ENCODE measurements at places on chromosomes 2 and 18.

GRCh38 chr18:36299015-36299414 lies 1.5 kb downstream of the FHOD3 start:
- no peak for DNase-seq

GRCh38 chr18:486929-487740 lies 13.4 kb downstream of the COLEC12 start:
- no peak for DNase-seq

GRCh38 chr2:20966061-20966595 lies 77.7 kb downstream of the APOB start:
- DNase-seq, result no peak

GRCh38 chr2:42961385-42961811 lies 169.0 kb upstream of the HAAO start:
- peak; percentile 91 for DNase-seq

DNA sequence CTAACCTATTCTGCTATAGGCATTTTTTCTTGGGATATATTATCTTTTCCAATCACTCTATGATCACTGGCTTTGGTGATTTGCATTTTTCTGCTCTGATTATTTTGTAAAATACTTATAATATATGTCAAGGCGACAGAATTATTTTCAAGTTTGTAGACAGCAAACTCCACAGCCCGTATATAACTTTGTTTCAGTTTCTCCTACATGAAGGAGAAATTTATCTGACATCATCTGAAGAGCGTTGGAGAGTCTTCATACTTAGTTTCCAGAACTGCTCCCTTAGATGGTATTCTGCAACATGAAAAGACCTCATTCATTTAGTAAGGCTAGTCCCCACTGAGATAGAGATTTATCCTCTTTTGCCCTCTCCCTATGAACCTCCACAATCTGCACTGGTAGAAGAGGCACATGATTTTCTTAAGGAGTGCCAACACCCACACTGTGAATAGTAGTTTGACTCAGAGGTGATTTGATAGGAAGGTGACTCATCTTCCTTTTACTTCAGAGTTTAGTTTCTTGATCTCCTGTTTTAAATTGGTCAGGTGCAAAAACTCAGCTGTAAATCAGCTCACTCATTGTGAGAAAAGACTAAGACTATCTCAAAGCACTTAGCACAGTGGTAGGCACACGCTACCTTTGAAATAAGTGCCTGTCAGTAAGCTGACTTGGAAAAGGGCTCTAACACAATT lies 1848.6 kb upstream of the CELF4 start:
- peak; percentile 80 for DNase-seq

- no peak for DNase-seq
These were observed 139.6 kb downstream of the SOCS6 start for GRCh38 chr18:70428439-70428838.

DNA sequence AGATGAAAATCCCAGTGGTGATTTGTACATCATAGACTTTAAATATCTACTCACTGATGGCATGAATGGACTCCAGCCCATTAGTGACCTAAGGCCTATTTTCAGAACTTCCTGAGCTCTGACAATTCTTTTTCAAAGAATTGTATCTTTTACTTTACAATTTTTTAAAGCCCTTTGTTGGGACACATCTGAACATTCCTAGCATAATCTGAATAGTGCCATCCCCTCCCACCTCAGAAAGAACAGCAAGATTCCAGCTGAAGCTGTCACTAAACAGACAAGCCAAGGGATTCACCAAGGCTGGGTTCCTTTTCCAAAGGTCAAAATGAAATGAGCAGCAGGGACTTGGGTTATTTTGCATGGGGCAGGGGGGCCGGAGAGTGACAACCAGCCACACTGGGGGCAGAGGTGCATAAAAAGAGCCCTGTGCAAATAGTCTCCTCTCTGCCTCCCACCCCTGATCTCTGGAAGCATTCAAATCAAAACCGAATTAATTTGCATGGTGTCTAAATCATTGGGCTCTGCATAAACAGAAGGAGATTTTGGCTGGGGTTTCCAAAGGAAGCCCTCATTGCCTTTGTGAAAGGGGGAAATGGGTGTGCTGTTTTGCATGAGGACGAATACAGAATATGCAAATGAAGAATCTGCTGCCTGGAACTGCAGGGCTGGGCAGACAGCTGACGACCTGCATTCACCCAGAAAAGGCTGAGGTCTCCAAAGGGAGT lies 17.2 kb downstream of the EPHA4 start:
- peak; percentile 30 for DNase-seq

DNA sequence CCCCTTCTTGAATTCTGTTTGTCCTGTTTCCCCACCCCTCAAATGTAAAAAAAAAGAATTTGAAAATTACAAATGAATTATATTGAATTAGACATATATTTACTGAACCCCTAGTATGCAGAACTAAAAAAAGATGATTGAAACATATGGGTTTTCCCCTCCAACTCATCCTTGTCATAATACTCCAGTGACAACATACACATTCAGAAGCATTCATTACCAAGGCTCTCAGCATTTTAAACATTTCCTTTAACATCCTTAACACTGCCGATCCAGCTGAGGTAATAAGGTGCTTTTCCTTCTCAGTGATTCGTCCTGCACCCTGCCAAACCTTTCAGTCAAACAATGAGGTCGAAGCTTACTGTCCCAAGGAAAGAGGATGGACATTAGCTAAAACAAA lies 53.1 kb upstream of the DTNB start:
- DNase-seq, result no peak

- DNase-seq, result no peak
These were observed 40.6 kb downstream of the ACTR3 start for GRCh38 chr2:113930448-113930847.

DNA sequence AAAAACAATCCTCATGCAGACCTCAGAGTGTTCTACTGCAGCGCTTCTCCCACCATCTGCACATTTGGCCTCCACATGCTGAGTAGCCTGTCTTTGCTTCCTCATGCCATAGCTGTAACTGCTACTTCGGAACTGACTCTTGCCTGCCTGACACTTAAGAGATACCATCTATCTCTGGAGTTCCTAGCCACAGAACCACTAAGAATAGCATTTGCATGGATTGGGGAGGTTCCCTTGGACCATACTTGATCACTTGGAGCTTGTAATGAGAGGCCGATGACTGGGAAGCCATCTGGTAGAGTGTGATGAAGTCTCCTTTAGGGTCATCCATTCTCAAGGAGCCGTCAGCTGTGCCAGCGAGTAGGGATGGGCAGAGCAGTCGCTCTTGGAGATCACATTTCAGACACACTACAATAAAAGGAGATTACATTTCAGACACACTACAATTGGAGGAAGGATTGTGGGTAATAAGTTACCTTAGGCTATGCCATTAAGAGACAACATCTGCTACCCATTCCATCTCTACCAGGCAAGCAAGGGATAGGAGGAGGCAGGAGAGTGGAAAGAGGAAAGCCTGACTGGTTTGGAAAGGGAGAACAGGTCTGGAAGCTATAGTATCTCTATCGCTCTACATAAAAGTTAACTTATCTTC lies 21.8 kb downstream of the DOK1 start:
- DNase-seq, result no peak

- DNase-seq, result peak; percentile 84
These were observed at the start of gene PER2 for GRCh38 chr2:238287737-238288649. PER2 (minus strand) TSS chr2:238288610; CDS start chr2:238277936, 10,674 bp downstream.

DNA sequence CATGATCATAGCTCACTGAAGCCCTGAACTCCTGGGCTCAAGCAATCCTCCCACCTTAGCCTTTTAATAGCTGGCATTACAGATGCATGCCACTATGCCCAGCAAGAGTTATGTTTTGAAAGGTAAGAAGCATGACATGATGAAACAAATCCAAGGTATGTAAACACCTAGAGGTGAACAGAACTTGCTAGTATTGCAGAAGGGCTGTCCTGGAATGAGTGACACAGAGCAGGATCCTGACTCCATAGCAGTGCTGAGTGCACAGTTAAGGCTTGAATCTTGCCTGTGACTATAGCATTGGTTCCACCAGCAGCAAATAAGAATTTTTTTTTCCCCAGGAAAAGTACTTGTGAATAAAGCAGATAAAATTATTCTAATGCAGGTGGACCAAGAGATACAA lies 309.5 kb downstream of the PIK3C3 start:
- no peak for DNase-seq

DNA sequence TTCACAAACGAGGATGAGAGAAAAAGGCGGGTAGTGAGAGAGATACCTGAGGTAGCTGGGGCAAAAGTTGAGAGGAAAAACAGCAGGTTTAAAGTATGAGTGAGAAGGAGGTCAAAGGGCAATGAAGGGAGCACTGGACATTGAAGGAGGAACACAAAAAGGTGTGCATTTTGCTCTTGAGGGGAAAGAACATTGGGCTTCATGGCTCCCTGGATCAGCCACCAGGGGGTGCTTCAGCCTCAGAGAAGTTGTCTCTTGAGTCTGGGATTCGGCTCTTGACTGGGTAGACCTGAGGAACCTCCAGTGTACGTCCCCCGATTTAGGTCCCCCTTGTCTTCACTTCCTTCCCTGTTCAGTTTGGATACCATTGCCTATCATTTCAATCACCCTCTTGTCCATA lies 128.5 kb downstream of the RAPGEF4 start:
- peak; percentile 69 for DNase-seq

DNA sequence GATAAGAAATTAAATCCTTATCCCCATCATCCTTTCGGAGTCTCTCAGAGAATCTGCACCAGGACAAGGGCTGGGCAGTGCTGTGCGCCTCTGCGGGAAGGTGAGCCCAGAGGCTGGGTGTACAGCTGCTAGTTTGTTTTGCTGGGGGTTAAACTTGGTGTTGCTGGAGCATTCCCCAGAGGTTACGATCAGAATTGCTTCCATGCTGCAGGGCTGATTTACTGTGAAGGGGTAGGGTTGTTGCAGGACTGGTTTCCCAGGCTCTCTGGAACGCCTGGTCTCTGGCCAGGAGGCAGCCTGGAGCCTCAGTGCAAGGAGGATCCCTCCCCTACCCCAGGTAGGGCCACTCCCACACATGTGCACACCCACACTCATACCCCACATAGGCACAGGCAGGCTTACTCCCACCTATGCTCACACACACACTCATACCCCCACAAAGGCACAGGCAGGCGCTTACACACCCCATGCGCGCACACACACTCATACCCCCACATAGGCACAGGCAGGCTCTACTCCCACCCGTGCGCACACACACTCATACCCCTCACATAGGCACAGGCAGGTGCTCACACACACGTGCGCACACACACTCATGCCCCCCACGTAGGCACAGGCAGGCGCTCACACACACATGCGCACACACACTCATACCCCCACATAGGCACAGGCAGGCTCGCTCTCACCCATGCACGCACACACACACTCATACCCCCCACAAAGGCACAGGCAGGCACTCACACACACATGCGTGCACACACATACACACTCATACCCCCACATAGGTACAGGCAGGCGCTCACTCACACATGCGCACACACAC lies 11.3 kb downstream of the CNNM4 start:
- DNase-seq, result no peak

GRCh38 chr2:141501752-141502151 lies 629.1 kb downstream of the LRP1B start:
- no peak for DNase-seq

DNA sequence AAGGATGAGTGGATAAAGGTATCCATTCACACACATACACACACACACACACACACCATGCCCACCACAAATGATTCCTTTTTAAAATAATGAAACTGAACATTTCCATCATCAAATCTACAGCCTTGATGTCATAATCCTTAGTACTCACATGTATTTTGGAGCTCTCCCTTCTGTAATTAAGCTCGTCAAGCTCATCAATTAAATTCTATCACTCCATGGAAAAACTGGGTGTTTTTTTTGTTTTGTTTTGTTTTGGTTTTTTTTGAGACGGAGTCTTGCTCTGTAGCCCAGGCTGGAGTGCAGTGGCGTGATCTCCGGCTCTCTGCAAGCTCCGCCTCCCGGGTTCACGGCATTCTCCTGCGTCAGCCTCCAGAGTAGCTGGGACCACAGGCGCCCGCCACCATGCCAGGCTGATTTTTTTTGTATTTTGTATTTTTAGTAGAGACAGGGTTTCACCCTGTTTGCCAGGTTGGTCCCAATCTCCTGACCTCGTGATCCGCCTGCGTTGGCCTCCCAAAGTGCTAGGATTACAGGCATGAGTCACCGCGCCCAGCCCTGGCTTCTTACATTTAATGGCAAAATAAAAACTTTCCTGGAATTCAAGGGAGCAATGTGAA lies 78.6 kb upstream of the RGPD4 start:
- DNase-seq, result no peak

GRCh38 chr2:135818937-135819610 lies 17.9 kb downstream of the LCT start:
- DNase-seq, result peak; percentile 49

DNA sequence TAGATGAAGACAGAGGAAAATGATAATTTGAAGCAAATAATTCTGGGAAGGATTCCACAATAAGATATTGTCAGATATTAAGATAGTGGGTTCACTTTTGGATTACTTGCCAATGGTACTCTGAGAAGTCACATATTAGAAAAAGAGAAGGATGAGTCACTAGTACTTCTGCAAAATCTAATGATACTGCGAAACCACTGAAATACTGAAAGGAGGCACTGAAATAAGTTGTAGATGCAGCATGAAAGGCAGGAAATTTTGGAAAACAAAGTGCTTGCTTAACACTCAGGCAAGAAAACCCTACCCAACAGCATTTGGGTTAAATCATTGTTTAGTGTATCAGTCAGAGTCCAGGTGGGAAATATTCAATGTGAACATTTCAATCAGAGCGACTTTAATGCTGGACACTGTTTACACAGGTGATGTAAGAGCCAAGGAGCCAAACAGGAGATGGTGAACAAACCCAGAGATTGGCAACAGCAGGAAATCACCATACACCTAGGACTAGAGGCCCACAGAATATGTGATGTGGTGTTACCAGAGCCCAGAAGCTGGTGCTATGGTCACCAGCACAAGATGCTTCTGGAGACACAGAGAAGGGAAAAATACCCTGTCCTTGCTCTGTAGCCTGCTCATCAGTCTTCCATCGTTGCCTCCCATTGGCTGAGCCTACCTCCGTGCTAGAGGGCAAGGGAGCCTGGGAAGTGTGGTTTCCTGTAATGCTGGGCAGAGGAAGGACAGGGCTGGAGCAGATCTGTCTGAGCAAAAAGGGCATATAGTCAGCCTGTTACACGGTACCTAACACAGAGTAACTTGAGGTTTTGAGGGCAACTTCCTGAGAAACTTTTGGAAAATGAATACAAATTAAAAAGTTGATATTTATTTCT lies 204.7 kb upstream of the ITGA4 start:
- DNase-seq, result no peak

GRCh38 chr2:86453836-86454235 lies 12.7 kb downstream of the KDM3A start:
- peak; percentile 71 for DNase-seq

- peak; percentile 81 for DNase-seq
These were observed 42.5 kb downstream of the TRIB2 start for GRCh38 chr2:12759248-12759647.

DNA sequence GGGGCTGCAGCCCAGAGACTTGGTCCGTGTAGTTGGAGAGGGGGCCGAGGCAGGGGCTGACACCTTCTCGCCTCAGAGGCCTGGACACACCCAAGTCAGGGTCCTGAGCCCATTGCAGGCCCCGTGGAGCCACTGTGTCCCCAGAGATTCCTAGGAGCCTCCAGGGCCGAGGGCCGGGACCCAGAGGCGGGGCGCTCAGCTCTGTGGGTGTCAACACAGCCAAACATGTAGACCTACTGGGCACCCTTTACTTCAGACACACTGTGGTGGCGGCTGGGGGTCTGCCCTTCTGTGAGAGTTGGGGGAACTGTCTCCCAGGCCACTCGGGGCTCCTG lies 459 bp upstream of the ESPNL start:
- DNase-seq, result no peak

- DNase-seq, result no peak
These were observed 50.4 kb downstream of the MMADHC start for GRCh38 chr2:149537092-149537726.
